GM23248 (cell line): ENCODE measurements at places on chromosomes 5 and 9. TPM values are rescaled to one million over a fixed set of nuclear protein-coding genes. Genes with fewer than 3 reads are reported as not detected.

DNA sequence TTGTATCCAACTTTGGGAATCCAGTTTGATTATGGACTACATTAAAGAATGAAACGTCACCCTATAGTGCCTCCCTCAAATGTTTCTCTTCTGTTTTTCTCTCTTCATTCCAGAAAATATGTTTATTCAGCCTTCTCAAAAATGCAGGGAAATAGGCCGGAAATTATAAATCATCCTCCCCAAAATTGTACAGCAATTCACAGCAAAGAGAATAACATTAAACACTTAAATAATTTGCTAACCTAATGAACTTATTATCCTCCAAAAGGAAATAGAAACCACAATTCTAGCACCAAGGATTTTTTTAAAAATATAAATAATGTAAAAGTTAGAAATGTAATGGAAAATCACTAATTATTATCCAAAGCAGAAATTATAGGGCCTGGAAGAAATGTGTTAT lies 115.9 kb upstream of the CCNG1 start:
- DNase-seq, result no peak

The GHR gene
- polyA plus RNA-seq, result 0.64 and 0.72 TPM in 2 replicates

The CDC20B gene
- polyA plus RNA-seq, result 0.20 TPM in 1 of 2 replicates, not detected in the other

The PDLIM4 gene
- polyA plus RNA-seq, result 153 and 156 TPM in 2 replicates

DNA sequence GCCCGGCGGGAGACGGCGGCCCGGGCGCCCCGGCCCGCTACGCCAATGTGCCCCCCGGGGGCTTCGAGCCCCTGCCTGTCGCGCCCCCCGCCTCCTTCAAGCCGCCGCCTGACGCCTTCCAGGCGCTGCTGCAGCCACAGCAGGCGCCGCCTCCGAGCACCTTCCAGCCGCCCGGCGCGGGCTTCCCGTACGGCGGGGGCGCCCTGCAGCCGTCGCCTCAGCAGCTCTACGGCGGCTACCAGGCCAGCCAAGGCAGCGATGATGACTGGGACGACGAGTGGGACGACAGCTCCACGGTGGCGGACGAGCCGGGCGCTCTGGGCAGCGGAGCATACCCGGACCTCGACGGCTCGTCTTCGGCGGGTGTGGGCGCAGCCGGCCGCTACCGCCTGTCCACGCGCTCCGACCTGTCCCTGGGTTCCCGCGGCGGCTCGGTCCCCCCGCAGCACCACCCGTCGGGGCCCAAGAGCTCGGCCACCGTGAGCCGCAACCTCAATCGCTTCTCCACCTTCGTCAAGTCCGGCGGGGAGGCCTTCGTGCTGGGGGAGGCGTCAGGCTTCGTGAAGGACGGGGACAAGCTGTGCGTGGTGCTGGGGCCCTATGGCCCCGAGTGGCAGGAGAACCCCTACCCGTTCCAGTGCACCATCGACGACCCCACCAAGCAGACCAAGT lies 723 bp downstream of the SNX18 start:
- DNase-seq, result peak; percentile 76

The ARPC5L gene
- polyA plus RNA-seq, result 75.0 and 77.6 TPM in 2 replicates

The CDC14B gene
- polyA plus RNA-seq, result 7.6 and 8.1 TPM in 2 replicates

GRCh38 chr5:7801891-7802614 lies 48.9 kb downstream of the CFAP90 start:
- peak; percentile 6 for DNase-seq

DNA sequence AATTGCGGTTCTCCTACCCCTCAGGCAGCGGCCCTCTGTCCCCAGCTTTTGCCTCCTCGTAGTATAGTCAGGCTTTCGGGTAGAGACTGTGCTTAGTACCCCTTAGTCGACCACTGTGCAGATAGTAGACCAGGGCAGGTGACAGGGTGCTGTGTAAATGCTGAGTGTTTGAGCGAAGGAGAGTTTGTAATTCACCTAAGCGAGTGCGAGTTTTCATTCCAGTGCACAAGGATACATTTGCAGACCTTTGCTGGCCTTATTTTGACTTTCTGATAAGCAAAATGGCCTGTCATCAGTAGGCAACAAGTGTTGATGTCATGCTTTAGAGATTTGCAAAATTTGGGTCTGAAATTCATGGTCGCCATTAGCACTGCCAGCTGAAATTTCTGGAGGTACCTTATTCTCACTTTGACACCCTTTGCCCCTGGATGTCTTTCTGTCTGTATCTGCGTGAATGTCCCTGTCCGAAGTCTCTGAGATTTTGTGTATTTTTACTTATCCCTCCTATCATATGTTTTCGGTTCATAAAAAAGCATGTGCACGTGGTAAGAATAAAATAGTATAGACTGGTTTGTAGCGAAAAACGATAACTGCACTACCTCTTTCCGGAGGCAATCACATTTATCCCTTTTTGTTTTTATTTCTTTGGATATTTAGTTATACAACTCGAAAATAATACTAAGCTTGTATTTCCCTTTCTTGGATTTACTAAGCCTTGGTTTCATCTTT lies 1.9 kb downstream of the LMNB1 start:
- DNase-seq, result no peak

DNA sequence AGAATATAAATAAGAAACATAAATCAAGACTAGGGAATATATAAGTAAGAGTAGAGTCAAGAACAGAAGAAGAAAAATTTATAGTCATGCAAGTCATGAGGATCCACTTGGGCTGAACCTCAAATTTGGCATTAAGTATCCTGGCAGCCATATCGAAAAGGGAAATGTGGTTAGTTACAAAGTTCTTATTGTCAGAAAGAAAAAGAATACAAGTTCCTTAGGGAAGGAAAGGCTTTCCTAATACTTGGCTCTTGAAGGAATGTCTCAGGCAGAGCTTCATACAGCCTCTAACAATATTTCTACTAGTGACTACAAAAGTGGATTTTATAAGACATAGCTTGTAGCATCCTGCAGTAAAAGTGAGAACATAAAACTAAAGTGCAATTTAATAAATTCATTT lies 45.4 kb downstream of the TMEM252 start:
- DNase-seq, result no peak

- peak; percentile 69 for DNase-seq
Measured at GRCh38 chr5:172853355-172853975, 19.4 kb downstream of the ERGIC1 start.

The FBP1 gene
- polyA plus RNA-seq, result not detected in 2 replicates

DNA sequence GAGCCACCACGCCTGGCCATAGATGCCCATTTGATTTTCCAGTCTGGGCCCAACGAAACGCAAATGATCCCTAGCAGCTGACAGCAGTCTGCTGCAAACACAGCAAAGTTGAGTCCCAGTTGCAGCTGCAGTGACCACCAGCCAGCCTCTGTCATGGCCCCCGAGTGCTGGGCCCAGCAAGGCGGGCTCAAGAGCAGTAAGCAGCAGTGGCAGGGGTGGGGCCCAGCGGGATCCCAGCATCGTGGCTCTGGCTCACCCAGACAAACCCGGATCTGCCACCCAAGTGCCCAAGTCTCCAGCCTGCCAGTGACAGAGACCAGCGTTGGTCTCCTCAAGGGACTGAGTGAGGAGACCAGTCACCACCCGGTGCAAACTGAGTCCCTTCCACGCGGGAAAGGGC lies 6.9 kb upstream of the LTC4S start:
- no peak for DNase-seq

DNA sequence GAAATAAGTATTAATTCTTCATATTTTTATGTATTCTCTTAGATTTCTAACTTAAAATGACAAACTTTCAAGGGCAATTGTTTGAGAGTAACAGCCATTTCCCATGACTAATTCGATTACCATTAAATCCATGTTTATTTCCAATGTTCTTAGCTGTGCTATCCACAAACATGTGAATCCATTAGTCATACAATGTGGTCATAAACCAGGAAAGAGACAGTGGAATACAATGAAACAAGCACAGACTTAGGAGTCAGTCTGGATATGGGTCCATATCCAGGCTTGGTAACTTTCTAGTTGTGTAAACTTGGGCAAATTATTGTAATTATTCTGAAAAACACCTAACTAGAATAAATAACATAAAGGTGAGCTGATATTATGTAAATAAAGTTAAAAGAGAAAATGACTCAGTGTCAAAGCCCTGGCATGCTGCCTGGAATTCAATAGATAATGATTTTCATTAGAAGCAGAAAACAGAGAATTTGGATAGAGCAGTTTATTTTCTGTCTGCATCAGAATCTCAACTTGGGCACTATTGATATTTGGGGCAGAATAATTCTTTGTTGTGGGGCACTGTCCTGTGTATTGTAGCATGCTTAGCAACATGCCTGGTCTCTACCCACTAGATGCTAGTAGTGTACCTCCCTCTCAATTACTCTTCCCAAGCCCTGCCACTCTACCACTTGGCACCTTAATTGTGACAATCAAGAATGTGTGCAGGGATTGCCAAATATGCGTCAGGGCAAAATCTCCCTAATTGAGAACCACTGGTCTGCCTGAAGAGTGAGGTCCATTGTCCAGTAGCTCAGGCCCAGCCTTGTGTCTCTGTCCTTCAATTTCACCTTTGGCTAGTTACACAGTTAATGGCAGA lies 44.7 kb upstream of the SLC27A6 start:
- DNase-seq, result peak; percentile 21

GRCh38 chr5:145965804-145966203 lies 29.4 kb downstream of the SH3RF2 start:
- no peak for DNase-seq

GRCh38 chr5:149869411-149869821 lies 75.2 kb downstream of the PDE6A start:
- DNase-seq, result no peak

- peak; percentile 36 for DNase-seq
Measured at GRCh38 chr5:77224672-77225355, 14.3 kb downstream of the PDE8B start.

The OR1Q1 gene
- polyA plus RNA-seq, result 0.26 TPM in 1 of 2 replicates, not detected in the other

The LHFPL2 gene
- polyA plus RNA-seq, result 8.0 and 8.4 TPM in 2 replicates

The PTCH1 gene
- 5.5 and 7.3 TPM in 2 replicates for polyA plus RNA-seq

GRCh38 chr9:15433191-15433590 lies 10.5 kb downstream of the SNAPC3 start:
- DNase-seq, result no peak

- peak; percentile 83 for DNase-seq
Measured at GRCh38 chr9:11933926-11934325, 759.3 kb upstream of the TYRP1 start.

DNA sequence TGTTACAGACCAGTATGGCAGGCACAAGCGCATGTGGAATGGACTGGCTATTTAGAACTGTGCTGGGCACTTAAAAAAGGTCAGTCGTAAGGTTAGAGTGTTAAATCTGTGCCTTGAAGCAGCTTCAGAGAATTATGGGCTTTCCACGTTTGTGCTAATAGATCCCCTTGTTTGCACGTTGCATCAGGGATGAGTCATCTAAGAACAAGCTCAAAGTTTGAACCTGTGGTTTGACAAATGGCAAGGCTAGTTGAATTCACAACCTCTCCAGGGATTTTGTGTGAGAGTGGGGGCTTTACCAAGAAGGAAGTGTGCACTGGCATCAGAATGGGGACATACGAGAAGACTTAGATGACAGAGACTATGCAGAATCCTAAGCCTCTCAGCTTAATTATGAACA lies 249.6 kb downstream of the IRX1 start:
- no peak for DNase-seq

The BARHL1 gene
- polyA plus RNA-seq, result not detected in 2 replicates

- peak; percentile 80 for DNase-seq
Measured at GRCh38 chr5:56190497-56190896, 42.6 kb downstream of the ANKRD55 start.

DNA sequence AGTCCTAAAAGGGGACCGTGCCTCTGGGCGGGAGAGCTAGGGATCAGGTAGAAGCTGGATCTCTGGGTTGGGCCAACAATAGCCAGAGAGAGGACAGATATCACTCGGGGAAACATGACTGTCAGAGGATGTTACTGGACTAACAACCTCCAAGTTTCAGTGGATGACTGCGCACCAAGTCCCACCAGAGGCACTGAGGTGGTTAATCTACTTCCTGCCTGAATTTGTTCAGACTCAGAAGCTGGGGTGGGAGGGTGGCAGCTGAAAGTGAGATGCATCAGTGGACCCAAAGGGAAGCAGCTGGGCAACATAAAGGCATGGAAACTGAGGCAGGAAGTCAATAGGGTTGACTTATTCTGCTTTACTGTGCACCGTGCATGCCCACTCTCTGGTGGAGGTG lies 130.1 kb upstream of the SLC44A1 start:
- DNase-seq, result no peak

DNA sequence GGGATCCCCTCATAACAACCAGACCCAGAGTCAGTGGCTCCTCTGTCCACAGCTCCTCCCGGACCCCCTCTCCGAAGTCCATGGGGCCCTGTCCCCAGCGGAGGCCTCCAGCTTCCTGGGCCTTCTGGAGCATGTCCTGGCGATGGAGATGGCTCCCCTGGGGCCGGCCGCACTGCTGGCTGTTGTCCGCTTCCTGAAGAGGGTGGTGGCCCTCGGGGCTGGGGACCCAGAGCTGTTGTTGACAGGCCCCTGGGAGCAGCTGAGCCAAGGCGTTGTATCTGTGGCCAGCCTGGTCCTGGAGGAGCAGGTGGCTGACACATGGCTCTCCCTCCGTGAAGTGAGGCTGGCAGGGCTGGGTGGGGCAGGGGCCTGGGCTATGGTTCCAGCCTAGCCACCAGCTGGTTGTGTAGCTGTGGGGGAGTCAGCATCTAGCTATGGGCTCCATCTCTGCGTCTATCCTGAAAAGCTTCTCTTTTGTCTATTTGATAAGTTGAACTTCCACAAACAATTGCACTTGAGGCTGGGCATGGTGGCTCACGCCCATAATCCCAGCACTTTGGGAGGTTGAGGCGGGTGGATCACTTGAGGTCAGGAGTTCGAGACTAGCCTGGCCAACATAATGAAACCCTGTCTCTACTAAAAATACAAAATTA lies 4.7 kb downstream of the ADGRD2 start:
- DNase-seq, result no peak

The TEX48 gene
- polyA plus RNA-seq, result not detected in 2 replicates

DNA sequence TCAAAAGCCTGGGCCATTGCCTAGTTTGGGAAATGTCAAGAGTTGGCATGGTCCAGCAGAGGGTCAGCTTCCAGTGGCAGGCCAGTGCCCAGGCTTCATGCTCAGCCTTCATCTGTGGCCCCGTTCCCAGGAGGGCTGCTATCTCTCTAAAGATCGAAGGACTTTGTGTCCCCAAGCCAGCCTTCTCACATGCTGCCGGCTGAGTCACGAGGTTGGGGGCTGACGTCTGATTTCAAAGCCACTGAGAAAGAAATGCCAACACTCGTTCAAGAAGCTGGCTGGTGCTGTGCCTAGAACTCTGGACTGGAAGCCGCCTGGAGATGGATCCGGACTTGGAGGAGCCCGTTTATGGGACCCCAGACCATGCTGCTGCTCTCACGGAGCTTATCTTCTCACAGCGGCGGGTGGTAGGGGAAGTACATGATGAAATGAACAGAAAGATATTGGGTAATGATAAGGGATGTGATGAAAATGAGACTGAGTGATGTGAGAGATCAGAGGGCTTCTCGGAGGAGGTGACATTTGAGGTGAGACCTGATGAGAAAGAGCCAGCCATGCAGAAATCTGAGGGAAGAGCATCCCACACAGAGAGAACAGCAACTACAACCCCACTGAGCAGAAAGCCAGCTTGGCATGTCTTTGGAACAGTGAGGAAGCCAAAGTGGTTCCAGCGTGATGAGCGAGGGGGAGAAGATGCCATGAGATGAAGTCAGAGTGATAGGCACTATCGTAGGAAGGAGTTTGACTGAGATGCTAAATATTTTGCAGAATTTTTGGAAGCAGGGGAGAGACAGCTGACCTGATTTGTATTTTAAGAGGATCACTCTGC lies 54.9 kb upstream of the BOD1 start:
- peak; percentile 66 for DNase-seq
